SK-N-DZ (cell line): ENCODE measurements at places on chromosomes 7 and 10.
A peak's percentile ranks its signal among the peaks of the same experiment; 100 is the strongest.

- no peak for DNase-seq
Observed at GRCh38 chr10:97570789-97571471, 1.6 kb upstream of the ANKRD2 start.

GRCh38 chr7:83532219-83532618 lies 116.7 kb downstream of the SEMA3E start:
- DNase-seq = no peak

- DNase-seq = no peak
Observed at GRCh38 chr10:122276611-122277208, 5.6 kb downstream of the BTBD16 start.

- no peak for DNase-seq
Observed at GRCh38 chr7:98133181-98133580, 26.5 kb downstream of the LMTK2 start.

GRCh38 chr7:49630513-49630912 lies 142.9 kb upstream of the VWC2 start:
- peak; percentile 81 for DNase-seq

DNA sequence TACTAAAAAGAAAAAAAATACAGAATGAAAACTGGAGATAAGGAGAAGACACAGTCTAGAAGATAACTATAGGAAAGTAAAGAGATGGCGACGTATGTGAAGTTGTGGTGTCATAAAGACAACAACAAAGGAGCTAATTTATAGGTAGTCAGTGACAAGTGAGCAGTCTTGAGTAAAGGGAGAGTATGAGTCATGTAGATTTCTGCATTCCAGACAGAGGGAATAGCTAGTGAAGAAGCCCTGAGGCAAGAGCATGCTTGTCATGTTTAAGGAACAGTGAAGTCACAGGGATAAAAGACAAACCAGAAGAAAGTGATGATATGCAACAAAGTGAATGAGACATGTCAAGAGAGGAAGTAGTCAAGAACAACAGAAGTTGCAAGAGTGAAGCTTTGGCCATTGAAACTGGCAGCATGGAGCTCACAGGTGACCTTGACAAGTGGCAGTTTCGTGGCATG lies 2.3 kb upstream of the MIOS start:
- no peak for DNase-seq

DNA sequence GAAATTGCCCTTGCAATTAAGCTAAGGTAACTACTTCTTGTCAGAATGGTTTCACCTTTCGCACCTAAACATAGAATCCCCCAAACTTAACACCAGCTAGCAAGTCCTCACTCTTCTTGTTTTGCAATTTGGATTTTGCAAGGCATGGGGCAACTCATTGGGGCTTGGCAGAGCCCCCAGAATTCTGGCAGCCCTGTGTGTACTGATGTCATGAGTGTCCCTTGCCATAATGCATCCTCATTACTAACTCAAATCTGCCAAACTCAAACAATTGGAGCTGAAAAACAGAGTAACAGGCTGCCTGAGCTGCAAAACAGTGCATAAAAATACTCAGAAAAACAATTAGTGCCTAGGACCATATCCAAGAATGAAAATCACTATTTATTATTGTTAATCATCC lies 7.9 kb upstream of the XPNPEP1 start:
- no peak for DNase-seq
